ENCODE measurements at places on chromosomes 4 and X. TPM values are rescaled to one million over a fixed set of nuclear protein-coding genes. Genes with fewer than 3 reads are reported as not detected.

RIBC1 gene
- 0.34 TPM for total RNA-seq

NLRP2B gene
- not detected for total RNA-seq

DNA sequence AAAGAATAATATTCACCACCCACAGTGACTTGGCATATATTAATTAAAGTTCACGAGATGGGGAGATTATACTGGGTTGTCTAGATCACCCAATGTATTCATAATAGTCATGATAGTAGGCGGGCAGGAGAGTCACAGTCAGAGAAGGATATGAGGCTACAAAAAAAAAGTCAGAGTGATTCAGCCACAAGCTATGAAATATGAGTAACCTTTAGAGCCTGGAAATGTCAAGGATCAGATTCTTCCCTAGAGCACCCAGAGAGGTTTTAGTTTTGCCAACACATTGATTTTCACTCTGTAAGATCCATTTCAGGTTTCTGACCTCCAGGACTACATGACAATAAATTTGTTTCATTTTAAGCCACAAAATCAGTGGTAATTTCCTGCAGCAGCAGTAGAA is 501.9 kb downstream of the GABRG1 start:
- no peaks in the 10 kb centered on the region for H3K27me3 ChIP-seq
- no peaks in the 10 kb centered on the region for H3K4me1 ChIP-seq
- DNase-seq, result no peak
- no peak overlapping the region for H3K4me3 ChIP-seq
- no peak overlapping the region for H3K27ac ChIP-seq

DNA sequence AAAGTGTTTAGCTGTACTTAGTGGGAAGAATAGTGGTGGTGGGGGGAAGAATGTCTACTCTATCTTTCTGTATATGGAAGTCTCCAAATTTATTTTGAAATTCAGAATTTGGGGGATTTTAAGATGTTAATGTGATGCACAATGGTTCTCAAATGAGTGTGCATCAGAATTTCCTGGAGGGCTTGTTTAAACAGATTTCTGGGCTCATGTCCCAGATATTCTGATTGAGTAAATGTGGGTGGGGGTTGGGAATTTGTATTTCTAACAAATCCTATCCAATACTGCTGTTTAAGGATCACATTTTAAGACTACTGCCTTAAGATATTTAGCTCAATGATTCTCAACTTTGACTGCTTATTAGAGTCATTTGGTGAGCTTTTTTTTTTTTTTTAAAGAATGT is 15.1 kb upstream of the INTS6L start:
- no peak for DNase-seq
- H3K27ac ChIP-seq, result no peak overlapping the region
- H3K36me3 ChIP-seq, result no peaks in the 10 kb centered on the region
- no peaks in the 10 kb centered on the region for H3K4me1 ChIP-seq

DNA sequence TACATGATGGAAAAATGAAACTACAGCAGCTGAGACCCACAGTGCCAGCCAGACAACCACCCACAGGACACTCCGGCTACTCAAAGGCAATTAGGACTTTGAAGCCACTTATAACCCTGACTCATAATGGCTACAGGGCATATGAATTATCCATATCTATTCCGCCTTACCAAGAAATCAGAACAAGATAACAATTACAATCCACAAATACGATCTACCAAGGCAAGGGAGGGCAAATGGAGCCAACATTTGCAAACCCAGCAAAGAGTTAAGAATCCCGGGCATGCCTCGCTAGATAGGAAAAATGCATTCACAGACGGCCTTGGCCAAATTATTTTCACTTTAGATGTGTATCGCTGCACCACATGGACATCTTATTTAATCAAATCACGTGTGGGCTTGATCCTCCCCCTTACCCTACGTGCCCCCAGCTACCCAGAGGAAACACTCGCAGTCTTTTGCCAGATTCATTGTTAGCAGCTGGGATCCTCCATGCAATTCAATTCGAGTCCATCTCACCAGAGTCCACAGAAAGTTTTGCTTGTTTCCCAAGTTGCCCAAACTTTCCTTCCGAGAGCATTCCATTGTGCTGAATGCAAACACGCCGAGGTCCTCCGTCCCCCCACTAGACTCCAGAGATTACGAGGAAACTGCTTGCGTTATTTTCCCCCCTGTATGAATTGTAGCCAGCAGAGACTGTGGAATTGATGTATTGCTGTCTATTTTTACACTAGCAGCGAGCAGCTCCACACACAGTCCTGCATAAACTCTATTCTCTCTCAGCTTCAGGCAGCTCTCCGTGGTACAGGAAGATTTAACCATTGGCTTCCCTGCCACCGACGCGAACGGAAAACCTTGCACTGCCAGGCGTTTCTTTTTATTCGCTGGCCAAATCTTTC is 1.2 kb downstream of the PPARGC1A start:
- peaks cover 33% of the 10 kb centered on the region for H3K4me1 ChIP-seq
- peak overlapping the region; percentile 81 for H3K27ac ChIP-seq
- no peaks in the 10 kb centered on the region for H3K27me3 ChIP-seq
- peak overlapping the region; percentile 52 for H3K4me3 ChIP-seq
- DNase-seq, result no peak
- H3K36me3 ChIP-seq, result no peaks in the 10 kb centered on the region

DNA sequence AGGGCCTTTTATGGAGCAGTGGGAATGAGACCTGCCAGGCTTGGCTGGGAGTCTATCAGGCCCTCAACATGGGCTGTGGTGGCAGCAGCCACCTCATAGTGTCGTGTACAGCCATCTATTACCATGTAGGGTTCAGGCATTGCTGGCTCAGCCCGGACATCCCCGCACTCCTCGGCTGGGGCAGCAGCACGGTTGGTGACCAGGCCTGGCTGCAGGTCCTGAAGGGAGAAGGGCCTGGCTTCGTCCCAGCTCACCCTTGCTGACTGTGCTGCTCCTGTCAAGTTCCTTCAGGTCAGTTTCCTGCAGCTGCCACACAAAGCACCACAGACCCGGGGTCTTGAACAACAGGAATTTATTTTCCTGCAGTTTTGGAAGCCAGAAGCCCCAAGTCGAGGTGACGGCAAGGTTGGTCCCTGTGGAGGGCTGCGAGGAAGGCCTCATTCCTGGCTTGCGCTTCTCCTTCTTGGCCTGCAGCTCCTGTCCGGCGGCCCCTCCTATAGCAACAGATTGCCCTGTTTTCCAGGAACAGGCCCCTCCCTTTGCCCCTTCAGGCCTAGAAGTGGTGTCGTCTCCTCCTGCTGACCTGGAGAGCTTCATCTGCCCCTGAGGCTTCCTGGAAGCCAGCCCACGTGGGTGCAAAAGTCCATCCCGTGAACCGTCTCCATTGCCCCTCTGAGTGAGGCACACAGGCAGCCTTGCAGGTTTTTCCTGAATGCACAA is 25.2 kb upstream of the SORCS2 start:
- no peaks in the 10 kb centered on the region for H3K36me3 ChIP-seq
- H3K4me1 ChIP-seq, result no peaks in the 10 kb centered on the region
- peak; percentile 75 for DNase-seq
- H3K27me3 ChIP-seq, result no peaks in the 10 kb centered on the region
- H3K27ac ChIP-seq, result no peak overlapping the region
- no peak overlapping the region for H3K4me3 ChIP-seq

Data from suprapubic skin (tissue), 4 donors.